Esophagus mucosa (tissue), 1 donor: ENCODE measurements at places on chromosomes 2 and 18.

DNA sequence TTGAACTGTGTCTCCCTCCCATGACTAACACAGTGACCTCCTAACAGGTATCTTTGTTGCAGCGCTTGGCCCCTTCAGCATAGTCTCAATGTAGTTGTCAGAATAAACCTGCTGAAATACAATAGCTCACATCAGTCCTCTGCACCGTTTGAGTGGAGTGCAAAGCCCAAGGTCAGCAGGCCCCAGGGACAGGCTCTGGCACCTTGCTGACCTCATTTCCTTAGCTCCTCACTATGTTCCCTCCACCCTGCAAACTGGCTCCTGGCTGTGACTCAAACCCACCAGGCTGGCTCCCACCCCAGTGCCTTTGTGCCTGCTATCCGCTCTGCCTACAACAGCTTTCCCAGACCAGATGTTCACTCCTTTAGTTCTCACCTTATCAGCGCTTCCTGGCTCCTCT is 146.7 kb downstream of the LRATD1 start:
- peak; percentile 35 for ATAC-seq

DNA sequence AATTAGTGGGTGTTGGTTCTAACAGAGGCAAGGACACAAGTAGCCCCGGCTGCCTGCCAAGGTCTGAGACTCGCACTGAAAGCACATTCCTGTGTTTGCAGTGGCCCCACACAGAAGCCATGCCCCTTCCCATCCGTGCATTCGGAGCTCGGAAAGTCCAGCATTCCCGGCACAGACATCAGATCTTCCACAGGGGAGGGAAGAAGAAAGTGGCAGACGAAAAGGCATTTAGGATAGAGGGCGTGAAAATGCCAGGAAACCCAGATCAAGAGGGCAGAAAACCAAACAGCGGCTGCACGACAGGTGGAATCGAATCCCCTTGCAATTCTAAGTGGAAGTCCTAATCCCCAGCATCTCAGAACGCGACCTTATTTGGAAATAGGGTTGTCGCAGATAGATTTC is 105.5 kb upstream of the ASB18 start:
- no peak for ATAC-seq

DNA sequence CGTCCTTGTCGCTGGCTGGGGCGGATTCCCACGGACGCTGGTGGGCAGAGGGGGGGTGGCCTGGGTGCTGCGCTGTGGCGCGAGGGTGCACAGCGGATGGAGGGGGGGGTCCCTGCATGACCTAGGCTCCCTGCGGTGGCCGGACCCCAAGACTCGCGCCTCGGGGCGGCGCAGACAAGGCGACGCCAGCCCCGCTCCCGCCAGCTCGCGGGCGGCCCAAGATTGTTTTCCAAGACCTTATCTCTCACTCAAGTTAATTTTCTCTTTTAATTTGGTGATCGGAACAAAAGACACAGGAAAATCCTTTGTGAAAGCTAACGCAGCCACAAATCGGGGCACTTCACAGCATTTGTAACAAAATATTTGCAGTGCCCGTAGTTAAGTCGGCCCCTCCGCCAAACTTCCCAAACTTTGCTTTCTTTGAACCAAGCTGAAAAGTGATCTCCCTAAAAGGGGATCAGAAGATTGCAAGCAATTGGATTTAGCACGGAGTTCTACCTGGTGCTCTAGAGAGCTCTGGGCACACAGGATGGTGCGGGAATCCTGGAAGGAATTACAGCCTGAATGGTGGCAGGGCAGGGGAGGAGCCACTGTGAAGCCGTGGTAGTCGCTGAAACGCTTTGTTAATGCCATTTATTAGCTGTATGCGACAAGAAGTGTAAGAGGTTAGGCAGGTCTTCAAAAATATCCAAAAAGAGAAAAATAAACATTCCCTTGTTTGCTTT is 4.8 kb upstream of the ID2 start:
- no peak for ATAC-seq

DNA sequence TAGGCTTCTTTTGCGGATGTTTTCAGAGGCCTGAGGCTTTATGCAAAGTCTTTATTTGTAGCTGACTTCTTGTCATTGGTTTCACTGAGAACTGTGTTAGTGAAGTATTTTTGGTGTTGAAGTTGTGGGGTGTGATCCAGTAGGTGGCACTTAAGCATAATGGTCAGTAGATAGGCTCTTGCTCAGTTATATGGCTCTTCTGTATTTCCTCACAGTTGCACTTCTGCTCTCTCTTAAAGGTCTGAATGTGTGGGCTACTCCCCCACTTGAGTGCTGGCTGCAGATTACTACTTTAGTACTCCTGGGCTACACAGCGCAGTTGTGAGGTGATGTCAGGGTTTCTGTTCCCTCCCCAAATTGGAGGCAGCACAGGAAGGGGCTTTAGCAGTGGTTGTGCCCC is 133.8 kb upstream of the SCN7A start:
- no peak for ATAC-seq

- no peak for ATAC-seq
Observed at GRCh38 chr18:31373641-31374040, 2.9 kb upstream of the DSG4 start.

GRCh38 chr2:74441690-74442482 is at the start of gene RTKN:
RTKN (minus strand) TSS chr2:74441937; CDS start chr2:74441816, 121 bp downstream.
- peak; percentile 75 for ATAC-seq

GRCh38 chr2:20579866-20580265 is 71.0 kb downstream of the HS1BP3 start:
- no peak for ATAC-seq

DNA sequence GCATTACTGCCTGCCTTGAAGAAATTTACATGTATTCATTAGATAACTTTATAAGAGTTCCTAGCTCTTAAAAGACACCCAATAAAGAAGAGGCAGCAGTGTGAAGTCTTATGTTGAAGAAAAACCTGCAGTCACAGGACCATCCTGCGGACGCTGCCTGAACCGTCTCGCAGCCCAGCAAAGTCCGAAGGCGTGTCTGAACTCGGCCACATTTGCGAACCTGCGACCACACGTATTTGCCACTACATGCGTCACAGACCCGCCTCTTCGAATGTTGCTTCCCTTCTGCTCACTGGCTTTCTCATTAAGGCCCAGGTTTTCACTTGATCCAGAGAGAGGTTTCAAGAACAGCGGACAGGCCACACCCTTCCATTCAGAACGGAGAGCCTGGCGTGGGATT is 41.2 kb downstream of the CNGA3 start:
- no peak for ATAC-seq

DNA sequence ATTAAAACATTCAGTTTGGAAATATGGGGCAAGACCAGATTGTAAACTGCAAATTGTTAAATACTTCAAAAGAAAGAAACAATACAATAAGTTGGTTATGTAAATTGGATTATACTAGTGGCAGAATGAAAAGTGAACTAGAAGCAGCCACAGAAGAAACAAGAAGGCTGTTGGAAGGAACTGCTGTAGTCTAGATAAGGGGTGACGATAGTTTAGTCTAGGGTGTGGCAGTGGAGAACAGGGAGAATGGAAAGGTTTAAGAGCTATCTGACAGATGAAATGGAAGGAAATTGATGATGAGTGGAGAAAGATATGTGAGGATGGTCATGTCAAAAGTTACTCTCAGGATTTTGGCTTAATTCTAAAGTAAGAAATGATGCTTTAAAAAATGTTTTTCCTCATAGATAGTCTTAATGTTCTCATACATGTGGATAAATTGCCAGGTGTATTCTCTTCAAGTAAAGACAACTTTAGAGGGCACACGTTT is 179.7 kb downstream of the GPD2 start:
- no peak for ATAC-seq

DNA sequence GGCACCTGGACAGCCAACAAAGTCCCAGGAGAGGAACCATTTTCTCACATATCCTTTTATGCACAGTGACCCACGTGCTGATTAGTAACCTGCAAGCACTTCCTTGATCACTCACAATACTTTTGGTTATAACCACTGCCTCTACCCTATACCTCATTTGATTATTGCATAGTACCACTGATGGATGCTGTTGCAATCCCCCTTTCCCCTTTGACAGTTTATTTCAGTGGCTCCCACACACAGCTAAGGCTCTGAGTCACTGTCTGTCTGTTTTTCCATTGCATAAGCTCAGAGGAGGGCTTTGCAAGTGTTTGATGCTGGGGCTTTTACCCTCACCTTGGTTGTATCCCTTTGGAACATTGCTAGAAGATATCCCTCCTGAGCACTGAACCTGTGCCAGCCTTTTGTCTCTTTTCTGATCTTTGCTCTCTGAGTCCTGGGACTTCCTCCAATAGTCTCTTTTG is 101.7 kb upstream of the RBBP8 start:
- ATAC-seq: peak; percentile 32

DNA sequence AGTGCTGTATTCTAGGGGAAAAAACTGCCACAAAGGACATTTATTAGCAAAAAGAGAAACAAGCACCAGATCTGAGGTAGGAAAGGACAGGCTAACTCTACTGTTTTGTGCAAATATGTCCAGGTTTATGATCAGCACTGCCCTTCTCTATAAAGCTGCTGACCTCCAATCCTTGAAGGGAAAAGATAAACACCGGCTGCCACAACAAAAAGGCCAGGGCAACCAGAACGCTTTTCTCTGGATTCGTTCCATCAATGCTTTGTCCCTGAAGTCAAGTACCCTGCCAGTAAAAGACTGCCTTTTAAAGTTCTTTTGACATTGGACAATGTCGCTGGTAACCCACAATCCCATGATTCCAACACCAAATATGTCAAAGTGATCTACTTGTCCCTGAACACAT is 21.0 kb downstream of the SMAD2 start:
- no peak for ATAC-seq

GRCh38 chr2:240202586-240202985 is 62.1 kb upstream of the OTOS start:
- no peak for ATAC-seq

GRCh38 chr2:134290358-134290757 is 36.5 kb downstream of the MGAT5 start:
- peak; percentile 17 for ATAC-seq

DNA sequence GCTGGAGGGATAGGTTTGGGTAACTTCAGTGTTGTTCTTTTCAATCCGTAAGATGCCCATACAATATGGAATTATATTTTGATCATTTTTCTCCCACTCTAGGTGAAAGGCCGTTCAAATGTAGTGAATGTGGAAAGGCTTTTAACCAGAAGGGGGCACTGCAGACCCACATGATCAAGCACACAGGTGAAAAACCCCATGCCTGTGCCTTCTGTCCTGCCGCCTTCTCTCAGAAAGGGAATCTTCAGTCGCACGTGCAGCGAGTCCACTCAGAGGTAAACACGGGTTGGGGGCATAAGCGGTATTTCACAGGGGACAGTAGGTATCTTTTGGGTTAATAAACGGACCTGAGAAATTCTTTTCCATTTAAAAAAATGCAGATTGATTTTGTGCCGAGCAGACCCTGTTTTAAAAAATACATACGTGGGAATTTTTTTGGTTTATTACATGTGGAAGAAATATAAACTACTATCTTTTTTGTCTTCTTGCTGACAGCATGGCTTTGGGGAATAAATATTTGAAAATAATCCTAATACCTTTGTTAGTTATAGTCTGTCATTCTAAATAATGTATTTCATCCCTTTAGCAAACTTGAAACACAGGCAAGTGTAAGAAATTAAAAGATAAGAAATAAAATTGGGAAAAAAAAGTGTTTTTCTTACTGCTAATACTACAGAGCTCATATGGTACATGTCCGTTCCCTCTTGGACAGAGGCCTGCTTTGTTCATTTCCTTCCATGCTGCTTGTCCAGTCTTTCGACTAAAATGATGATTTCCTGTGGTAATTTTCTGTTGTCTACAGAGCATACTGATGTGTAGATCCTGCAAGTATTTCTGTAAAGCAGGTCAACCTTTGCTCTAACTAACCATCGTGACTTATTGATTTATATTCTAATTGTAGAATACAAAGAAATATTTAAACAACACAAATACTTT is 53.3 kb downstream of the ZNF236 start:
- ATAC-seq: no peak
